ENCODE measurements at places on chromosomes 2 and 18.

DNA sequence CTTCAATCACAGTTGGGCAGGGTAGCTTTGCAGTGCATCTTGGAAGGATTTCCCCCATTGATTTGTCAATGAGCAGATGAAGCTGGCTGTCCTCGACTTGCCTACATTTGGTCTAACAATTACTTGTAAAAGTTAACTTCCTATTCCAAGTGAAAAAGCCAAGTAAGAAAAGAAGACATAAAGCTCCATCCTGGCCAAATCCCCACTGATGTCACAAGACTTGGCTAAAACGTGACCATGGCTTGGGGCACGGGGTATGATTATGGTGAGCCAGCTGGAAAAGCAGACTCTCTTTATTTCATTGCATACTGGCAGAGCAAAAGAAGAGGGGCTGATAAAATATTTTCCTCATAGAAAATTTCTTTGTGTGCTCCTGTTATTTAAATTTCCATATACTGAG is 25.4 kb upstream of the PID1 start:
- no peak for DNase-seq

DNA sequence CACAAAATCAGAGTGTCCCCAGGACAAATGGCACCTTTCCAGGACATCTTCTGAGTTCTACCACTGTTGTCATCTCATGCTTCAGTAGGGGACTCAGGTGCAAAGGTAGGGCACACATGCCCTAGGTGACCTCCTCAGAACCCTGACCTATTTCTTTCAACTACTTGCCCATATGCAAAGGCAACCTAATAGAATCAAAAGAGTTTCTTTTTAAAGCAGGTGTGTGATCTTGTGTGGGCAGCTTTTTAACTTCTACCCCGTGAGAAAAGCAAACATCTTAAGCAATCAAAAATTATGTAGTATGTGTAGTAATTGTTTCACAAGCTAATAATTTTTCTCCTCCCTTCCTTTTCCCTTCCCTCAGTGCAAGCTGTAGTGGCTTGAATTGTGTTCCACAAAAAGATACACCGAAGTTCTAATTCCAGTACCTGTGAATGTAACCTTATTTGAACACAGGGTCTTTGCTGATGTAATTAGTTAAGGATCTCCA is 333.1 kb downstream of the RND3 start:
- no peak for DNase-seq

DNA sequence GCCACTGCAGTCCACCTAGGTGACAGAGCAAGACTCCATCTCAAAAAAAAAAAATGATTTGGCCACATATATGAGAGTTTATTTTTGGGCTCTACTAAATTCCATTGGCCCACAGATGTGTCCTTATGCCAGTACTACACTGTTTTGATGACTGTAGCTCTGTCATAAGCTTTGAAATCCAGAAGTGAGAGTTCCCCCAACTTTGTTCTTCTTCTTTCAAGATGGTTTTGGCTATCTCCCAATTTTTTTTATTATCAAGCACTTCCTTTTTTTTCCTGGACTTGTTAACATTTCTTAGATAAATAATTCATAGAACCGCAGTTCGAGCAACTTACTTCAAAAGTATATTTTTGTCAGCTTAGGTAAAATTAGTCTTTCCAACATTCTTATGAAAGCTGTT is 96.9 kb downstream of the TSHZ1 start:
- no peak for DNase-seq

- no peak for DNase-seq
These were observed 58.8 kb upstream of the NT5C1B start for GRCh38 chr2:18648161-18648560.

DNA sequence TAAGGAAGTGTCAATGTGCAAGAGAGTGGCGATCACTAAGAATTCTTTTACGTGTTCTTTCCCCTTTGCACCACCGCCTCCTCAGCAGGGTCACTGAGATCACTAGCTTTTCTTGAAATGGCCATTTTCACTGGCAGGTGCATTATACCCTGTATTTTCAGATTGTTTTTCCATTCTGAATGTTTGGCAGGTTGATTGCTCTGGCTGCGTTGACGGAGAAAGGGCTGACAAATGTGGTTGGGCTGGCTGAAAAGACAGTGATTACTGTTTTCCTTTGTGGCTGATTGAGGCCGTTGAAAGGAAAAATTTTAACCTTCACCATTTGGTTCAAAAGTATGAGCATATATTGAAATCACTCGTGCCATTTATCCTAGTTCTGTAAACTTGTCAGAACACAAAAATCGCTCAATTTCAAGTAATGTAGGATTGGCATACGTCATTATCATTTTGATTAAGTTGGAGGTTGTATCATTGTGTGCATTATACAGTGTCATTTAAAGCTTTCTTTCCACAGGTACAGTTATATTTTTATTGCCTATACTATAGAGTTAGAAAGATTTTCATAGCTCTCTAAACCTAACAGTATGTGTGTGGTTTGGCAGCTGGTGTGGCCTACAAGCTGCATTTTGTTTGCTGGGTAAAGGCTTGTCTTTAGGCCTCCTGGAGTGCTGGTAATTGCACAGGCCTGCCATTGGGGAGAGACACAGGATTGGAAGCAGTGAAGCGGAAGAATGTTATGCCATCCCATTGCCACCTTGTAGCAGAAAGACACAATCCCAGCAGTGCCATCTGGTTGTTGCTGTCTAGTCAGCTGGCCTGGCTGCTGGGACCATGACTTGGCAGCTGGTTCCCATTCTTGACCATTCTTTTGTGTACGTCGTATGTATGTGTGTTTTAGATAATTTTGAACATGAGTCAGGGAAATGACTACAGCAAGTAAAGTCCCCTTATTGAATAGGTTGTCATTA is 36.7 kb downstream of the DYNC1I2 start:
- DNase-seq = peak; percentile 11

DNA sequence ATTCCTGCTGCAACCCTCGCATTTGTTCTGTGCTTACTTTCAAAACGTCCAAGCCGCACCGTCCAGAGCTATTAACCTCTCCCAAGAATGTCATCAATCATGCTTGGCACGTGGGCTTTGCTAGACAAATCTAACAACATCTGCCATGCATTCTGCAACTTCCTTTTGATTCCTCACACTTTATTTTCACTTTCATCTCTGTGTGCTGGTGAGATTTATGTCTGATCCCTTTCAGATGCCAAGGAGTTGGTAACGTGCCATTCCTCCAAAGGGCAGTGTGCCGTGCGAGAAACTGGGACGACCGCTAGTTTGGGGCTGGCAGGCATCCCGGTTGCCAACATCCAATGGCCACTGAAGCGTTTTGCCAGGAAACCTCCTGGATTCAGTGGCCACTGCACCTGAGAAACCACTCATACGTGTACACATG is 230.0 kb upstream of the PARD3B start:
- DNase-seq = no peak

Measured in NT2/D1 (cell line).